ENCODE measurements at places on chromosomes 5 and 9. TPM values are rescaled to one million over a fixed set of nuclear protein-coding genes. Genes with fewer than 3 reads are reported as not detected.

GRCh38 chr5:126054577-126055347, 368.4 kb upstream of the GRAMD2B start:
- DNase-seq = no peak
- no peak overlapping the region for H3K4me3 ChIP-seq
- no peaks in the 10 kb centered on the region for H3K4me1 ChIP-seq
- no peaks in the 10 kb centered on the region for H3K36me3 ChIP-seq

The ANXA2R gene
- not detected for total RNA-seq

DNA sequence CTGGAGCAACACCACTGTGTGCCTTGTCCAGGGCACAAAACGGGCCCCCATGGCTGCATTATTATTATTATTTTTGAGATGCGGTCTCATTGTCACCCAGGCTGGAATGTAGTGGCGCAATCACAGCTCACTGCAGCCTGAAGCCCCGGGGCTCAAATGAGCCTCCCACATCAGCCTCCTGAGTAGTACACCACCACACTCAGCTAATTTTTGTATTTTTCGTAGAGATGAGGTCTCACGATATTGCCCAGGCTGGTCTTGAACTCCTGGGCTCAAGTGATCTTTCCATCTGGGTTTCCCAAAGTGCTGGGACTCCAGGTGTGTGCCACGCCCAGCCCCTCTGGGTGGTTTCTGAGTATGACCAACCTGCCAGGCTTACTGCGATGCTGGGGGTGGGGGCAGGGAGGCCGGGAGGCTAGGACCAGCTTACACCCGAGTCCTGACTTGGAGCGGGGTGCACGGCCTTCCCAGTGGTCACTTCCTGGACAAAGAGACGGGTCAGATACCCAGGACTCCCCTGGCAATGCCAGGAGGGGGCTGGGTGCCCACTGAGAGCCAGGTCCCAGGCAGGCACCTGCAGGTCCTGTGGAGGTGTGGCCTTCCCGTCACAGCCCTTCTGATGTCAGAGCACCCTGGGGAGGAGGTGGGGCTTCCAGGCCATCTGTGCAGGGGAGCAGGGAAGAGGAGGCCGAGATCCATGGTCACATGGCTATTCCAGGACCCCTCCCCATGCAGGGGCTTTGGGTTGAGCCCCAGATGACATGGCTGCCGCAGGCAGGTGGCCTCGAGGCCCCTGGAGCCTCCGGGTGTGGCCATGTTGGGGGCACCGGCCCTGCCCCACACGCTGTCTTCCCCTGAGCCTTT, 8.3 kb upstream of the NRARP start:
- no peak overlapping the region for H3K4me3 ChIP-seq
- H3K4me1 ChIP-seq = no peaks in the 10 kb centered on the region
- no peaks in the 10 kb centered on the region for H3K27me3 ChIP-seq
- DNase-seq = no peak
- H3K36me3 ChIP-seq = no peaks in the 10 kb centered on the region

- H3K27me3 ChIP-seq = no peaks in the 10 kb centered on the region
- H3K4me3 ChIP-seq = no peak overlapping the region
- H3K36me3 ChIP-seq = no peaks in the 10 kb centered on the region
- no peak overlapping the region for H3K27ac ChIP-seq
- DNase-seq = no peak
- H3K4me1 ChIP-seq = no peaks in the 10 kb centered on the region
Observed at GRCh38 chr9:115992834-115993233, 160.8 kb upstream of the PAPPA start.

- H3K4me3 ChIP-seq = no peak overlapping the region
- DNase-seq = no peak
- H3K27me3 ChIP-seq = no peaks in the 10 kb centered on the region
Observed at GRCh38 chr5:53934151-53934820, 373.8 kb downstream of the NDUFS4 start.

DNA sequence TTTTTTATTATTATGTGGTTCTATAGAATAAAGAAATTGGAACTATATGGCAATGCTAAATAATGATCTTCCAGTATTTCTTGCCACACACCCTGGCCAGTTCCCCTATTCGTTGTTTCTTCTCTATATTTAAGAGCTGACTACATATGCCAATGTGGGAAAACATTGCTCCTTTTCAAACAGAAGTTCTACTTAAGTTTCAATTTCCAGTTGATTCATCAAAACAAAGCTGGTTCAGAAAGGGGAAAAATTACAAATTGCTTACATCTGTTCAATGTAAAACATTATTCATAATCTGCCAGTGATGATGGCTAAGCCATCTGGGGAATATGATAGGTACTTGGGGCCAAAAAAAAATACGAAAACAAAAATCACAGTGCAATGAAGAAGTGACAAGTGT, 76.9 kb downstream of the ST8SIA4 start:
- H3K4me1 ChIP-seq = peaks cover 17% of the 10 kb centered on the region
- H3K4me3 ChIP-seq = no peak overlapping the region
- no peaks in the 10 kb centered on the region for H3K27me3 ChIP-seq
- no peak overlapping the region for H3K27ac ChIP-seq
- no peak for DNase-seq

The PCDHA8 gene
- total RNA-seq = not detected

DNA sequence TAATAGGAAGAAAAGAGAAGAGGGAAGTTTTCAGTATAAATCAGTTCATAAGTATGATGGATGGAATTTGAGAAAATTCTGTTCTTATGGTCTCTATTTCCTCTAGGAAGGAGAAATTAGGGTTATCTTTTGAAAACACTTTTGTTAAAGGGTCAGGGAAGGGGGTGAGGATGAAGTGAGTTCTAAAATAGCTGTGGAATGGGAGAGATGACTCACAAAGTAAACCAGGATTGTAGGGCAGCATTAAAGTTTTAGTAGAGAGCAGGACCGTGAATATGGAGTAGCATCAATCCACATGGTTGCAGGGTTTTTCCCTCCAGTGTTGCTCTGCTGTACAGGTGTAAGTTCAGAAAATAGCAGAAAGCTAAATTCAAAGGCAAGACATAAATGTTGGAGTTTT, 32.4 kb downstream of the MUSK start:
- H3K4me1 ChIP-seq = no peaks in the 10 kb centered on the region
- H3K4me3 ChIP-seq = no peak overlapping the region
- no peaks in the 10 kb centered on the region for H3K36me3 ChIP-seq
- no peak for DNase-seq
- H3K27ac ChIP-seq = no peak overlapping the region

DNA sequence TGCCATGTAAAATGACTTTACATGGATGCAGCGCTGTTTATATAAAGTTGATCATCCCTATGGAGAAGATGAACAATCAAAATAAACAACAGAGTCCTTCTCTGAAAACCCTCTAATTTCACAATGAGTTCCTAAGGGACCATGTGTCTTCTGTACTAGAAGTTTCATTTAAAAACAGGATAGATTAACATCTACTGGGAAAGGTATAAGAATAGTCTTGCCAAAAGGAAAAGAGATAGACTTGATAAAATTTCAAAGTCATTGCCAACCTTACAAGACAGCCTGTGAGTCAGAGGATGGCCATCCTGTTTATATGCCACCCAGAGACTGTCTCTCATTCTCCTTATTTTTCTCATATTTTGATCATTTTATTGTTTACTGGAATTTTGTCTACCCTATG, 367.1 kb upstream of the PDE4D start:
- no peaks in the 10 kb centered on the region for H3K4me1 ChIP-seq
- H3K36me3 ChIP-seq = no peaks in the 10 kb centered on the region
- DNase-seq = no peak
- no peak overlapping the region for H3K4me3 ChIP-seq

The GCNT4 gene
- total RNA-seq = 0.20 TPM

DNA sequence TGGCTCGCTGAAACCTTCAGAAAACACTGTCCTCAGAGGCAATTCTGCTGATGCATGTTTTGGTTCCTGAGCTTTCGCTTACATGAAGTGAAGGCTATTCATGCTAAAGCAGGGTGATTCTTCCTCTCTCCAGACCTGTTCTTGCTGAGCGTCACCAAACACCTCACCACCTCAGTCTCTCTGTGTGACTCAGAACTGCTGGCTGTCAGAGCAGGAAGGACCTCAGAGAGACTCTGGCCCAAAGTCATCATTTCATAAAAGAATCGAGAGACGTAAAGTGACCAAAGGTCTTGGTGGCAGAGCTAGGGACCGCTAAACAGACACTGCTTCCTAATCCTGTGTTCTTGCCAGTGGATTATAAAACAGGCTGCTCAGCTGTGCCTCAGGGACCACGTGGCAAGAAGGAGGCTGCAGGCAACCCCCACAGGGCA, 73.8 kb downstream of the LHFPL2 start:
- H3K4me1 ChIP-seq = no peaks in the 10 kb centered on the region
- no peaks in the 10 kb centered on the region for H3K36me3 ChIP-seq
- H3K27me3 ChIP-seq = no peaks in the 10 kb centered on the region
- no peak for DNase-seq
- H3K4me3 ChIP-seq = no peak overlapping the region

GRCh38 chr5:142324871-142325724, at the start of gene SPRY4:
SPRY4 (minus strand) TSS chr5:142325021; CDS start chr5:142315108, 9,913 bp downstream.
- H3K27me3 ChIP-seq = no peaks in the 10 kb centered on the region
- H3K27ac ChIP-seq = peak within 1 kb of the TSS; percentile 85
- DNase-seq = peak; percentile 97
- no peaks in the 10 kb centered on the region for H3K4me1 ChIP-seq
- no peaks in the 10 kb centered on the region for H3K36me3 ChIP-seq

All from right atrium auricular region (tissue), 2 donors.